ENCODE measurements at places on chromosomes 6 and 20.

- no peak for DNase-seq
These were observed 1.2 kb downstream of the NOX3 start for GRCh38 chr6:155454471-155454870.

DNA sequence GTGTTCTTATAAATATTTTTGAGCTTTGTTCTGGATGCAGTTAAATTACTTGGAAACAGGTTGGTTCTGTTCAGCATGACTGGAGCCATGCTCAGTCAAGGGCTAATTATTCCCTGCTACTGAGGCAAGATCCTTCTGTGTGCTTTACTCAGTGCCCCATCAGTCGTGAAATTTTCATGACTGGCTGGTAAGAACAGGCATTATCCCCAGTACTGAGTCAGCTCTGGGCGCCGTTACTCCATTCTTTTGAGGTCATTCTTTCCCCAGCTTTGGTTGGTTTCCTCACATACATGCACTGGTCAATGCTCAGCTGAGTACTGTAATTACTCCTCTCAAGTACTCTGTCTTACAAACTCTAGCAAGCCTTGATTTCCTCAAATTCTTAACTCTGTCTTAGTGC, 71.3 kb downstream of the CDKAL1 start:
- DNase-seq: no peak

DNA sequence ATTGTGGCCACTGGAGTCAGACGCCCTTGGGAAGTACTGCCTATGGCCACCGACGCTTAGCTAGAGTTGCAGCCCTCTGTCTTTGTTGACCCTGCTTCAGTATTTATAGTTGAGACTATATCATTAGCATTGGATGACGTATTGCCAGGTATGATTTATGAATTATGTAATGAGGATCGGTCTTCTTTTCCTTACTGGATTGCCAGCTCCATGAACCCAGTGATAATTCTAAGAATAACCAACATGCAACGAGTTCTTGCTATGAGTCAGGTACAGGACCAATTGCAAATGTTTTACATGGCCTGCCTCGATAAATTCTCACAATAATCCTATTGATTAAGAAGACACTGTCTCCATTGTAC, 63.5 kb downstream of the CLIC5 start:
- DNase-seq: no peak

DNA sequence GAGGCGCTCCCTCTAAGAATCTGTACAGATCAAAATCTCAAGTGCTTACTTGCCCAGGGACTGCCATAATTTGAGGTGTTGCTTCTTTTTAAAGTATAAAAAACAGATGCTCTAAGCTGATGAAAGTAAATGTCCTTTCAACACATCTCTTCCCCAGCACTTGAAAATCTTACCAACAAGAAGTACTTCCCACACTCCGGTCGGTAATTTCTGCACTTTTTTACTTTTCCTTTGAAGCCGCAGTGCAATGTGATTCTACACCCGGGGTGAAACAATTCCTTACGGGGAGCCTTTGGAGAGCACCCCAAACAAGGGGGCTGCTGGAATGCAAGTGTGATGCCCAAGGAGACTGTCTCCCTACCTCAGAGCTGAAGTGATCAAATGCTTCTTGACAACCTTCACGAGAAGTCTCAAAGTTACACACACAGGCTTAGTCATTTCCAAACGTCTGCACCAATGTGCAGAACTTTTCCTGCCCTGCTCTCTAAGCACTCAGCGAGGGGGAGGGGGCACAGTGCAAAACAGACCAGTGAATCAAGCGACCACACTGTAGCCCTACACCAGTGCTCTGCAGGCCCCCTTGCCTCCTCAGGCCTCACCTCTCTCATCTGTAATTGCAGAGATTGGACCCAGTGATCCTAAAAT, 56.7 kb downstream of the ATXN1 start:
- no peak for DNase-seq

DNA sequence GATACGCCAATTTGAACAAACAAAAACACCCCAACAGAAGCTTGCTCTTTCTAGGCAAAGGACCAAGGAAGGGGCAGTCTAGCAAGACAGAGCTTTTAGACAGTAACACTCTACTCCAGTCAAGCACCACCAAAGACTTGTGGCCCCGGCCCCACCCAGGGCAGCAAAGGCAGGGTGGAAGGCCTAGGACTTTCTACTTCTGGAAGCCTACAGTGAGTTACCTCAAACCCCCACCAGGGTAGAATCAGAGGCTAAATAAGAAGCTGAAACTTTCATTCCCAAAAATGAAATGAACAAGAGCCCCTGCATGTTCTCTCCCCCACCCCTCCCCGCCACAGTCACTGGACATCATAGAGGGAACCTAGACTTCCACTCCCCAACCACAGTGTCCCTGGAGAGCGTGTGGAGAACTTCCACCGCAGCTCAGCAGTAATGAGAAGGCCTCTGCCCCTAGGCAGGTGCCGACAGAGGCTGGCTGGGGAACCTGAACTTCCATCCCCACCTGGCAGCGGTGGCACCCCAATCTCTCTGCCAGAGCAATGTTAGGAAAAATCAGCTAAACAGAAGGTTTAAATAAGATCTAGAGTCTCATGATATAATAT, 40.0 kb downstream of the KATNA1 start:
- no peak for DNase-seq

DNA sequence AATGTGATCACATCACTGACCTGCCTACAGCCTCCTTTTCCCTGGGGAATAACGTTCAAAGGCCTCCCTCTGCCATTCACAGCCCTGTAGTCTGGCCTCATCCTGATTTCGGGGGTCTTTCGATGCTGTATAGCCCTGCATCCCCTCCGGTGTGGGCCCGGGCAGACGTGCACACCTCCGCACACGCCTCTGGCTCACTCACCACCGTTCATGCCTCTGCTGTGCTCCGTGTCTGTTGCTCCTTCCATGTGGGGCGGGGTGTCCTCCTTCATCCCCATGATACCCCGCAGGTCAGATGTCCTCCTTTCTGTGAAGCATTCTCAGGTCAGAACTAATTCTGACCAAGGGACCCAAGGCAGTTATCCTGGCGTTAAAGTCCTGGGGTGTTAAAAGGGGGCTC, 13.8 kb upstream of the RBM38 start:
- DNase-seq: no peak

GRCh38 chr6:131250122-131250521, 114.9 kb downstream of the AKAP7 start:
- peak; percentile 77 for DNase-seq

DNA sequence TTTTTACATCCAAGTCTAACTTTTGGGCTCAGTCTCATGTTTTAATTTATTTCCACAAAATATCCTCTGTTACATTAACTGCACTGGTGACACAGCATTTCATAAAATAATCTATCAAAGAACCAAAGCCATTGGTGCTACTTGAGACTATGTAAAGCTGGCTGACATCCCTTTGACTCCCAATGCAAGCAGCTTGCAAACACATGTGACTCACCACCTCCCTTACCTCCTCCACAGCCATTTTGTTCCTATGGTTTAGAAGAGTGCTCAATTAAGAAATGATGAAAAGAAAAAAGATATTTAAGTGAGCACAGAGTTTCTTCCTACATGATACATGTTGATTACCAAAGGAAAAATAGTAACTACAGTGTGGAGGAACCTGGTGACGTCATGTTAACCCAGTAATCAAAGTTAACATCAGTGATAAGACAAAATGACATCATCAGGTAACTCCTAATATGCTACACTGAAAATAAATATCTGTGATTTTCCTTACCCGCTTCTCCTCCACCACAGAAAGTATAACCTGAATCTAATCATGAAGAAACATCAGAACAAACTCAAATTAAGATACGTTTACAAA, 53.3 kb upstream of the LGSN start:
- peak; percentile 46 for DNase-seq

- DNase-seq: no peak
These were observed 25.5 kb upstream of the ASXL1 start for GRCh38 chr20:32332614-32333013.

- no peak for DNase-seq
These were observed 36.5 kb upstream of the MLN start for GRCh38 chr6:33840048-33840926.

GRCh38 chr6:114172576-114173260, 170.1 kb downstream of the HS3ST5 start:
- DNase-seq: no peak

- DNase-seq: no peak
These were observed 34.1 kb upstream of the TBC1D7 start for GRCh38 chr6:13362412-13362811.

GRCh38 chr6:7295916-7296315, 17.1 kb downstream of the SSR1 start:
- no peak for DNase-seq

DNA sequence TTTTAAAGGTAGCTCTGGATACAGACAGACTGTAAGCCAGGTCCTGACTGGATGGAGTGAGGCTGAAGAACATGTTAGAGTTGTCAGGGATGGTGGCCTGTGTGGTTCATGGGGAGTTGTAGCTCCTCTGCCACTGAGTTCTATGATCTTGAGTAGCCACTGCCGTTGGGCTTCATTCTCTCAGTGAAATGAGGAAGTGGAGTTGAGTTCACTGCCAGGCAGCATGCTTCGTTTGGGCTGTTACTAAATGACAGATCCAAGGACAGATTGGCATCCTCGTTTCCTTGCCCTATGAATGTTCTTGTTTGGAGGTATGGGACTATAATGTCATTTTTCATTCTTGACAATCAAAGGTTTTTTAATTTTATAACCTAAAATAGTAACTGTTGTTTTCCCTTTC, 37.2 kb downstream of the SCAND1 start:
- no peak for DNase-seq

DNA sequence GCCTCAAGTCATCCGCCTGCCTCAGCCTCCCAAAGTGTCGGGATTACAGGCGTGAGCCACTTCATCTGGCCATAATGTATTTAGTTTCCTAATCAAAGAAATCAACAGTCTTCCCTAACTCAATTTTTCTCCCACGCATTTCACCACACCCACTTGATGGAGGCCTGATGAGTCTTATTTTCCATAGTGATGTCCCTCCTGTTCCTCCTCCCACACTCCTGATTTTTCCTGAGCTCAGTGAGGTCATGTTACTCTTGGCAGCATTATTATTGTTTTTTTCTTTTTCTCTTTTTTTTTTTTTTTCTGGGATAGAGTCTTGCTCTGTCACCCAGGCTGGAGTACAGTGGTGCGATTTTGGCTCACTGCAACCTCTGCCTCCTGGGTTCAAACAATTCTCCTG, 8.9 kb downstream of the ABRACL start:
- no peak for DNase-seq

GRCh38 chr6:84871925-84872324, 107.5 kb upstream of the TBX18 start:
- no peak for DNase-seq

- no peak for DNase-seq
These were observed 29.6 kb downstream of the PSMB1 start for GRCh38 chr6:170523256-170524171.

DNA sequence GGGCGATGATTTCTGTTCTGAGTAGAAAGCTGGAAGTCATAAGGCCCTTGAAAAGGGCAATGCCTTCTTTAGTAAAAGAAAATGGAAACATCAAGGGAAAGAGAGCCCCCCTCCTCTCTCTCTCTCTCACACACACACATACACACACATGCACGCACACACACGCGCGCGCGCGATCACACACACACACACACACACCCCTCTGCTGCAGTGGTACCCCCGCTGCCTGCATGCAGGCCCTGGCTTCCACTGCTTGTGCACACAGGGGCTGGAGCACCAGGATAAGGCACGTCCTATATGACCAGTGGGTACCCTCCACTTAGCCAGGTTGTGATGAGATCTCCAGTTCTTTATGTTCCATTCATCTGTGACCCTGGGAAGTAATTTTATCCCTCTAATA, 300.9 kb downstream of the SLC35F1 start:
- no peak for DNase-seq

Data from putamen (tissue), 1 donor.